Astrocyte of the cerebellum (primary cell): ENCODE measurements at places on chromosomes 1 and 21.

DNA sequence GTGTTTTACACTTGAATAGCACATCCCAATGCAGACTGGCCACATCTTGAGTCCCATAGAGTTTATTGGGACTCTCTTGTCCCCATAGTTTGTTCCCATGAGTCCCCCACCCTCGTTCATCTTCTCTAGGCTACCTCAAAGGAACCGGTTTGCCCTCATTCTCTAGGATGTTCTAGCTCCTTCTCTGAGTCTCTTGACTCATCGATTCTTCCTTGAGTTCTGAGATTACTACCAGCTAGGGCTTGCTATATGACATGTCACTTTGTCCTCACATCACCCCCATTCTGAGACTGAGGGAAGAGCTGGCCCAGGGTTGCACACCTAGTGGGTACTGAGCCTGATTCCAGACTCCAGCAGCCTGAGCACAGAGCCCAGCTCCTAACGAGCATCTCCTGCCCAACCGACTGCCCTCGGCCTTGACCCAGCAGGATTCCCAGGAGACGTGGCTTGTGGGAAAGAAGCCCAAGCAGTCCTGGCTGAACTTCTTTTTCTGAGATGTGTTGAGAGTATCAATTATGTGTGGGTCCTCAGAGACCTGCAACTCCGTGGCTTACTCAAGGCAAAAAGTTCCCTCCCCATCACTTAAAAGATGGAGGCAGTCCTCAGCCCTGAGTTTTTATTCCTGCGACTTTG is 42.0 kb downstream of the TMEM51 start:
- DNase-seq = no peak

DNA sequence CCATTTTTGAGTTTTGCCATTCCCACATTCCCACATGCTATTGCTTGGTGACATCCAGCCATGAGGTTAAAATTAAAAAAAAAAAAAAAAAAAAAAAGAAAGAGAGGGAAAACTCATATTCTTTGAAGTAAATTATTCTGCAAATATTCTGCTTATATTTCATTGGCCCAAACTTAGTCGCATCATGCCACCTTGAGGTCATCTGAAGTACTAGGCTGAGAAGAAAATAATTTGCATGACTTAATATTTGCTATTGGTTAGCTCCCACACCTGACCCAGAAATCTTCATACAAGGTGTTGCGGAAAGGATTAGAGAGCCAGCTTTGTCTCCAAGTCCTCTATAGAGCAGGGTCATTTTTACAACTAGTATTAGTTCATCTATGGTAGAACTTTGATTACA is 2206.0 kb downstream of the MRPL39 start:
- no peak for DNase-seq

GRCh38 chr1:221099747-221100595 is 220.7 kb downstream of the HLX start:
- no peak for DNase-seq

- peak; percentile 33 for DNase-seq
Observed at GRCh38 chr1:160137216-160137862, 14.1 kb upstream of the ATP1A4 start.

- DNase-seq = no peak
Observed at GRCh38 chr21:29306920-29307319, 8.2 kb downstream of the BACH1 start.

DNA sequence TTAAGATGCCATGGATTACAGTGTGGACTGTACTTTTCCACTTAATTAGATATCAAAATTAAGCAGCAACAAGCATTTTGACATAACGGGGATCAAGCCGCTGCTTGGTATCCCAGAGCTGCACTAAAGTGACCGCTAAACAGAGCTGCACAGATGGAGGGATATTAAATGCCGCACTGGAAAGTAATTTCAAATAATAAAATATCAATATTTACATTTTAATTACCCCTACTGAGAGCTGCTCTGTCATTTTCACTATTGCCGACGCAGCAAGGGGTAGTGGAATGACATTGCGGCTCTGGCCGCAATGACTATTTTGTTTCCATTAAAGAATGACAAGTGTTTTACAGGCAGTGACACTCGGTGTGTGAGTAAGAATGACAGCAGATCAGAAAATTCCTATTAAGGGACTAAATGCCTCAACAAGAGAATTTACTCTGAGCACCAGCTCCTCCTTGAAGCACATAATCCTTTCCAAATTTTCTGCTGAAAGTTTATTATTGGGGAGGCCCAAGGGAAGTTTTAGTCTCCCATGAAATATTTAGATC is 109.1 kb upstream of the USH2A start:
- DNase-seq = no peak

GRCh38 chr1:30840904-30841598 is 67.5 kb downstream of the SDC3 start:
- DNase-seq = no peak

DNA sequence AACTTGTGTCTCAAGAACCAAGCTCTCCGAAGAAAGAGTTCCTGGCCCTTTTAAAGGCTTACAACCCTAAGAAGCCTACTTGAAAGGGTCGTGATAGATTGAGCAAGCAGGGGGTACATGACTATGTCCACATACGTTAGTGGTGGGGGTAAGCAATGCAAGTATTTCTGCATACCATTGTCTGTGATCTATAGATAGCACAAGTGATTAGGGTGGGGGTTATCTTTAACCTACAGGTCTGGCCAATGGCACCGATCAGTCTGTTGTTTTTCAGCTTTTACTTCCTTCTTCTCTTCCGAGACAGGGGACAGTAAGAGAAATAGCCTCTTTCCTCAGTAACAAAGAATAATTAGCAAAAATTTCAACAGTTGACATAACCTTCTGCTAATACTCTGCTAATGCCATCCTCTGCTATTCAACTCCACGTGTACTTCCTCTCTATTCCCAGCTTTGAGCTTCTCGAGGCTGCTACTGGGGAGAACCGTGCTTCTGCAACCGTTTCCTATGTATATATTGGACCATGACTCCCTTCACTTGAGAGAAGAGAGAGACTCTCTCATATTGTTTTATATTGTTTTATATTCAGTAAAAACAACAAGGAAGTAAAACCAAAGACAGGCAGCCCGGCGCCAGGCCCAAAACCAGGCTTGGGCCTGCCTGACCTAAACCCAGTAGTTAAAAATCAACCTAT is 727.7 kb upstream of the NCAM2 start:
- no peak for DNase-seq

GRCh38 chr21:27678511-27678910 is 711.6 kb upstream of the ADAMTS5 start:
- no peak for DNase-seq

GRCh38 chr1:151714820-151715725 is 1.5 kb downstream of the CELF3 start:
- no peak for DNase-seq

DNA sequence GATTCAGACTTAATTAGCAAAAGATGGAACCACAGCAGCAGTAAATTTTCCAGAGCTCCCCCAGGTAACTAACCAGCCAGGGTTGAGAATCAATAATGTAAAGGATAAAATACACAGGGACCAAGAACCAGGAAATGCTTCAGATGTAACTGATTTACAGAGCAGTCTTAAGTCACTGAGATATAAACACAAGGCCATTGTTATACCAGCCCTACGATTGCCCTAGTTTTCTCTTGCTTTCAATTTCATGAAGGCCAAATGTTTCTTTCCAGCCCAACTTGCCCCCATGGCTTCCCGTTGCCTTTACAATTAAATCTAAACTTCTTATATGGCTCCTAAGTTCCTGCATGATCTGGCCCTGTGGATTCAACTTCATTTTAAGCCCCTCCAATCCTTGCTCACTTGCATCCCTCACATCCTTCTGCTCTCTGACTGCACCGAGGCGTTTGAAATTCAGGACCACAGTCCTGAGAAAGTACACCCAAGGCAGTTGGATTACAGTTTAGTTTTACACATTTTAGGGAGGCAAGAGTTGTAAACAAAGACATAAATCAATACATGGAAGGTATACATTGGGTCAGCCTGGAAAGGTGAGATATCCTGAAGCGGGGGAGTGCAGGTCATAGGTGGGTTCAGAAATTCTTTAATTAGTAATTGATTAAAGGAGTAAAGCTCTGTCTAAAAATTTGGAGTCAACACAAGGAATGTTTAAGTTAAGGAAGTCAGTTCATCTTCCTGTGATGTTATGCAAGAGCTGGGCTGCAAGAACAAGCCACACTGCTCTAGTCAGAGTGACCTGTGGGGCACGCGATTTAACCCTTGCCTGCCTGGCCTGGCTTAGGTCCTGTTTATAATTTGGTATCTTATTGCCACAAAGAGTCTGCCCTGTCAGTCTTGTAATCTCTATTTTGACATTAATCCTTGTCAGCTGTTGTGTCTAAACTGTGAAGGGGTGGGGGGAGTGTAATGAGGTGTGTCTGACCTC is 69.9 kb upstream of the COG2 start:
- DNase-seq = no peak

- DNase-seq = no peak
Observed at GRCh38 chr1:57067863-57068262, 102.0 kb upstream of the C8B start.

DNA sequence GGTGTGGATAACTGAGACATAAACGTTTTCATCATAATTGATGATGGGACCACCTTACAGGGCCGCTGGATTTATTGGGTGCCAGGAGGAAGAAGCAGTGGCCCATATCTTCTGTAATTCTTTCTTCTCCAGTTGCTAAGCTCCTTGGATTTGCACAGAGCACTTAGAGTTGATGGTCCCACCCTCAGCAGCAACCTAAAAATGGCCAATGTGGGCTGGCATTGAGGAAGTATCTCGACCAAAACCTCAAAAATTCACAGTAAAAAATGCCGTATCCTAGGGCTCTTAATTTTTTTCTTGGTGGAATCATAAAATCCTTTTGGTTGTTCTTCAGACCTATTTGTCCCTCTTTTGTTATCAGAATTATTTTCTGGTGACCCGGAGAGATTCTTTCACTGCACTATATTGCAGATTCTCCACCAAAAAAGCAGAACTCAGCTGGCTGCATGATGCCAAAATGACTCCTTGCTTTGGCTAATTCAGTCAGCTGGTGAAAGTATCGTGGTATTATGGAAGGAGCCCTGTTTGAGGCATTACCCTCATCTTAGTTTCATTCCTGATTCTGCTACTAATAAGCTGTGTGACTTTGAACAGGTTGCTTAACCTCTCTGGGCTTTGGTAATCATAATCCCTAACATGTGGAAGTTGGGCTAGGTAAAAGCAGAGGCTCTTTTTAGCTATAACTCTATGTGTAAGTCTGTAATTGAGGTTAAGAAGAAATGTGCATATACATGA is 27.6 kb downstream of the KIRREL1 start:
- no peak for DNase-seq

DNA sequence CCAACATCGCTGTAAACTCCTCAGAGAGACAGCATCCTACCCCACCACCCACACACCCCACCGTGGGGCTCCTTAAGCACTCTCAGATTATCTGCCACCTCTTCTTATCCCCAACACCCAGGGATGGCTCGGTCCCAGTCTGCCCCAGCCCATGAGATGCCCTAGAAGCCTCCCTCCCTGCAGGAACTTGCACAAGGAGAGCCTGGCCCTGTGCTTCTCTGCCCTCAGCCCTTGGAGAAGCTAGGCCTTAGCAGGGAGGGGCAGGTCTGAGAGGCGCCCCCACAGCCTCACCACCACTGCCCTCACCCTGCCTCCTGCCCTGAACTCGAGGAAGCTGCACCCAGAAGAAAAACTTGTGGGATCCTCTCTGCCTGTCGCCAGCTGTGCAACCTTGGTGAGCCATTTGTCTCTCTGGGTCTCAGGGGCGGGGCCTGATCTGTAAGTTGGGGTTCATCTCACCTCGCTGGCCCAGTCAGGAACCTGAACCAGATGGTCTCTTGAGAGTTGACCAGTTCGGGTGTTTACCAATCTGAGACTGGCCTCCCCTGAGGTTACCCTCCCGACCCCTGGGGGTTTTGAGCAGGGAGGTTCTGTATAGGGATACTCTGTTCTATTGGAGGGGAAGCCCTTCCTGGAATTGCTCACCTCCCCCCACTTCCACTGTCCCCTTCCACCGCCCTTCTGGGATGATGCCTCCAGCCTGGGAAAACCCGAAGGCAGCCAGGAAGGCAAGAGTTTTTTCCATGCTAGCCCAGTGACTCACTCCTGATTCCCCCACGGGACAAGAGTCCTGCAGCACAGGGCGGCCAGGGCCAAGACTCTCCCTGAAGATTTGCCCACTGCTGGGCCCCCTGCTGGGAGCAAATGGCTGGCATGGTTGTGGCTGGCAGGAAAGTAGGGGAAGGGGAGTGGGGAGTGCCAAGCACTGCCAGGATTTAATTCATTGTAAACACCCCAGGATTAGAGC is at the start of gene S100A3:
TSS of gene S100A3 (minus strand) at position 537 of the 967 bp plus-strand sequence. CDS start 773 bp downstream, outside the sequence.
- DNase-seq = no peak

- DNase-seq = peak; percentile 39
Observed at GRCh38 chr1:229253151-229253974, 17.5 kb upstream of the RAB4A start.
